ENCODE measurements at places on chromosomes 12 and 14.

GRCh38 chr12:23726646-23727045 lies 222.8 kb downstream of the SOX5 start:
- DNase-seq = no peak

DNA sequence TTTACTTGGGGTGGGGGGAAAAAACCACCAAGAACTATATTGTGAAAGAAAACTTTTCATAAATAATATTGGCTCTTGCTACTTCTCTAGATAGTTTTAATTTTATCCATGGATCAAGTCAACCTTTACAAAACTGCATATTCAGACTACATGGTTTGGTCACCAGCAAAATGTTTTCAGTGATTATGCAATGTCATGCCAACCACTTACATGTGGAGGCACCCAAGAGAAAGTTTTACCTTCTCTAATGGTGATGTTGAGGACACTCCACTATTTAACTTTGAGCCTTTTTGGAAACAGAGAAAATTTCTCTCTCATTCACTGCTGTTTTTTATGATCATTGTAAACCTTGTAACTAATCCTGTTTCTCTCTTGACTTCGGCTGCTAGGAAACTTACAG lies 21.6 kb downstream of the PLCZ1 start:
- no peak for DNase-seq

GRCh38 chr14:50970886-50971781 lies 26.9 kb upstream of the PYGL start:
- DNase-seq = no peak

GRCh38 chr12:104752016-104752415 lies 206.1 kb downstream of the SLC41A2 start:
- no peak for DNase-seq

DNA sequence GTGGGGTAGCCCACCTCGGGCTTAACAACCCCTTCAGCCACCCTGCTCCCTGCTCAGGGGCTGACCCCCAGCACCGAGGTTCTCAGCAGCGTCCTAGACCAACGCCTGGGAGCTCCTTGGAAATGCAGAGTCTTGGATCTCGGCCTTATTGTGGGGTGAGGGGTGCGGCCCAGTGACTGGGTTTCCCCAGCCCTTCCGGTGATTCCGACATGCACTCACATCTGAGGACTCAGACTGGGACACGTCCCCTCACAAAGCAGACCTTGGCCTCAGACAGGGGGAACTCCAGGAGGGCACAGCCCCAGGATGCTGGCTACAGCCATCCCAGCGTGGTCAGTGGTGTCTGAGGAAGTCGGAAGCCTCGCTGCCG lies 117.7 kb downstream of the RFLNA start:
- DNase-seq = no peak

DNA sequence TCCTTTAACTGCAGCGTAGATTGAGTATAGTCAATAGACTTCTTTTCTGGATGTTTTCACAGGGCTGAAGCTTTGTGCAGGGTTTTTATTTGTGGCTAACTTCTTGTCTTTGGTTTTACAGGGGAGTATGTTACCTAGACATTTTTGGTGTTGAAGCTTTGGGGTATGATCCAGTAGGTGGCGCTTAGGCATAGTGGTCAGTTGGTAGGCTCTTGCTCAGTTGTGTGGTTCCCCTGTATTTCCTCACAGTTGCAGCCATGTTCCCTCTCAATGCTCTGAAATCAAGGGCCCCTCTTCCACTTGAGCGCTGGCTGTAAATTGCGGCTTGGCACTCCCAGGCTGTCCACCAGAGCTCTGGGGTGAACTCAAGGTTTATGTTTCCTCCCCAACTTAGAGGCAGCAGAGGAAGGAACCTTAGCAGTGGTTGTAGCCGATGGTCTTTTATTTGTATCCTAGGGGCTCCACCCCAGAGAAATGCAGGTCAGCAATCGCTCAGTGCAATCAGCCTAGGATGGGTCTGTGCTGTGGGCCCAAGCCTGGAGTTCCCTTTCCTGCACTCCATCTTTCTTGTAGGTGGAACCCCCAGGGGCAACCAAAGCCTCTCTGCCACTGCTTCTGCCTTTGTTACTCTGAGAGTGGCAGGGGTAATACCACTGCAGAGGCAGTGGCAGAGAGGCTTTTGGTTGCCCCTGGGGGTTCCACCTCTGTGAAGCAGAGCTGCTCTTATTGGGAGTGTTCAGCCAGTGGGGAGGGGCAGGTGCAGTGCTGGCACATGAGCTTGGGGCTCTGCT lies 55.1 kb downstream of the CMAS start:
- no peak for DNase-seq

DNA sequence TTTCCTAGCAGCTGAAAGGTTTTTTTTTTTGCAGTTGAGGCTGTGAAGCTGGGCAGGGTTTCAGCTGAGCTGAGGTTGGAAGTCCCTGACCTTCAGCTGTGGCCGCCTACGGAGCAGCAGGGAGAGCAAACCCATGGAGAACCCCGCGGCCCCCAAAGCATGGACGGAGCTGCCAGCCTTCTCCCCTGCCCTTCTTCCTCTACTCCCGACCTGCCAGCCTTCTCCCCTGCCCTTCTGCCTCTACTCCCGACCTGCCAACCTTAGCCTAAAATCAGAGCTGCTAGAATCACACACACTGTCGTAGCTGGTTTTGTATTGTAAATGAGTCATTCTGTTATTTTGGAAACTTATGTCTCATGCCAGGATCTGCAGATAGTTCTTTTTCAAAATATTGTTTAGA lies 74.6 kb downstream of the PPP2R5C start:
- no peak for DNase-seq

- no peak for DNase-seq
Observed at GRCh38 chr12:75754698-75755097, 243.3 kb upstream of the KRR1 start.

DNA sequence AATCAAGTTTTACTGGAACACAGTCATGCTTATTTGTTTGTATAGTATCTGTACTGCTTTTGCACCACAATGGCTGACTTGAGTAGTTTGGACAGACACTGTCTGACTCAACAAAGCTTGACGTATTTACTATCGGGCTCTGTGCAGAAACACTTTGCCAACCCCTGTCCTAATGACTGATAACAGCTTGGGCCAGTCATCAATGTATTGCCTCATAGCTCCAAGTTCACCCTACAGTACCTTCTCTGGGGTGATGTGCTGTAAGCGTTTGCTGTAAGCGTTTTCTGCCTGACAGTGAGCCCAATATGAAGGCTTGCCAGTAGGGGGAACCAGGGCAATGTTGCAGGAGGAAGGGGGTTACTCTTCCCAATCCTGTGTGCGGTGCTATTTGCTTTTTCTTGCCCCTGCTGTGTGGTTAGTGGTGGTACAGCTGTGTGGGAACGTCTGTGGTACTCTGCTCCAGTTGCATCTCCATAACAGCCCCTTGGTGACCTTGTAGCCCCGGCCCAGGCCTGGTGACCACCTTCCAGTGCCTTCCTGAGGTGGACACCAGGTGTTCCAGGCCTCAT lies 5.4 kb upstream of the CCDC177 start:
- no peak for DNase-seq

- DNase-seq = no peak
Observed at GRCh38 chr12:49225576-49226166, 36.8 kb upstream of the TUBA1A start.

DNA sequence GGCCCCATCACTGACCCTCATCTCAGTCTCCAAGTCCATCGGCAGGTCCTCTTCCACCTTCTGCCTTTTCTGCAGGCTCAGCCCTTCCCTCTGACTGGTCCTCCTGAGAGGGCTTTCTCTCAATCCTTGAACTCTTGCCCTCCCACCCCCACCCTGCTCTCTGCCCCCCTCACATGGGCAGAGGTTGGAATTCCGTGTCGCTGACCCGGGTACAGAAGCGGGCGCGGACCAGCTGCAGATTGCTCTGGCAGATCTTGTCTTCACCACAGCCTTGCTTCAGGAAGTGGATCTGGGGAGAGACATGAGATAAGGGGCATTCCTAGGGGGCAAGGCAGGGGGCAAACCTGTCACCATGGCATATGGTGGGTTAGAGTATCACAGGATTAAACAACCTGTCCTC lies 12.4 kb downstream of the ITGA7 start:
- DNase-seq = no peak

- no peak for DNase-seq
Observed at GRCh38 chr12:117820216-117820907, 148.4 kb downstream of the KSR2 start.

DNA sequence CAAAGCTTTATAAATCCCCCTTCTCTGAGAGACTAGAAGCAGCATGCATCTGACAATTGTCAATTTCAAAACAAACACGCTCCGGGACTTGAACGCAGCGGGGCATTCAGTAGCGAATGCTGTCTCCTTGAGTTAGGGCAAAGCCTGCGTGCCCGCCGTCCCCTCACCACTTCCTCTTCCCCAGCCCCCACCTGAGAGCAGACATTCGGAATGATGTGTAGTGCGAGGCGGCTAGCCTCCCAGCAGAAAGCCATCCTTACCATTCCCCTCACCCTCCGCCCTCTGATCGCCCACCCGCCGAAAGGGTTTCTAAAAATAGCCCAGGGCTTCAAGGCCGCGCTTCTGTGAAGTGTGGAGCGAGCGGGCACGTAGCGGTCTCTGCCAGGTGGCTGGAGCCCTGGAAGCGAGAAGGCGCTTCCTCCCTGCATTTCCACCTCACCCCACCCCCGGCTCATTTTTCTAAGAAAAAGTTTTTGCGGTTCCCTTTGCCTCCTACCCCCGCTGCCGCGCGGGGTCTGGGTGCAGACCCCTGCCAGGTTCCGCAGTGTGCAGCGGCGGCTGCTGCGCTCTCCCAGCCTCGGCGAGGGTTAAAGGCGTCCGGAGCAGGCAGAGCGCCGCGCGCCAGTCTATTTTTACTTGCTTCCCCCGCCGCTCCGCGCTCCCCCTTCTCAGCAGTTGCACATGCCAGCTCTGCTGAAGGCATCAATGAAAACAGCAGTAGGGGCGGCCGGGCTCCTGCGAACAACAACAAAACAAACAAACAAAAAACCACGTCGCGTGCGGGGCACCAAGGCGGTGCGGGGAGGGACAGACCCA lies 2.2 kb downstream of the PRMT8 start:
- DNase-seq = no peak

DNA sequence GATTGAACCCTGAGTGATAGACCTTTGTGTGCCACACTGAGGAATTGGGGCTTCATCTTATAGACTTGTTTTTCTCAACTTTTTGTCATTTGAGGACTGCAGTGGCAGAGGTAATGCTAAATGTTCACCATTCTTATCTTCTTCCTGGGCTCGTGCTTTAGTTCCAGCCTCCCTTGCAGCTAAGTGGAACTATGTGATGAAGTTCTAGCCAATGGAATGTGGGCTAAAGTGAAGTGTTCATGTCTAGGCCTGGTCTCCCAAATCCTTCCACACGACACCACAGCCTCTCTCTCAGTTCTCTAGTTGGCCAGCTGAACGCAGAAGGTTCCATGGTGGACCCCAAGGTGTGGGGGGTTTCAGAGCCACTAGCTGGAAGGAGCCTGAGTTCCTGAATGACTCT lies 42.4 kb upstream of the CCDC63 start:
- no peak for DNase-seq

DNA sequence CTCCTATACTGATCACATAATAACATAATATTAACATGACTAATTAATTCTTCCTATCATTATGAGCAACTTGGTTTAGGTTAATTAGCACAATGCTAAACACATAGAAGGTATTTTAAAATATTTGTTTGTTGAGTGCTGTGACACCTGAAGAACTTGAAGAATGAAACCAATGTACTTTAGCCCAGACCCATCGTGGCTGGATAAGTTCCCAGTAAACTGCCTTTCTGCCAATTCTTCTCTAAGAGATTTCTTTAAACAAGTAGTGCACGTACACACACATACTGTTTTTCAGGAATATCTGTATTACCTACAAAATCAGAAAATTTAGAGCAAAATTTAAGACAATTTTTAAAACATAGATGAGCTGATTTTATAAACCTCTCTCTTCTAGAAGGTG lies 207.4 kb upstream of the SSTR1 start:
- no peak for DNase-seq

- no peak for DNase-seq
Observed at GRCh38 chr14:76117789-76118484, 33.8 kb upstream of the GPATCH2L start.

DNA sequence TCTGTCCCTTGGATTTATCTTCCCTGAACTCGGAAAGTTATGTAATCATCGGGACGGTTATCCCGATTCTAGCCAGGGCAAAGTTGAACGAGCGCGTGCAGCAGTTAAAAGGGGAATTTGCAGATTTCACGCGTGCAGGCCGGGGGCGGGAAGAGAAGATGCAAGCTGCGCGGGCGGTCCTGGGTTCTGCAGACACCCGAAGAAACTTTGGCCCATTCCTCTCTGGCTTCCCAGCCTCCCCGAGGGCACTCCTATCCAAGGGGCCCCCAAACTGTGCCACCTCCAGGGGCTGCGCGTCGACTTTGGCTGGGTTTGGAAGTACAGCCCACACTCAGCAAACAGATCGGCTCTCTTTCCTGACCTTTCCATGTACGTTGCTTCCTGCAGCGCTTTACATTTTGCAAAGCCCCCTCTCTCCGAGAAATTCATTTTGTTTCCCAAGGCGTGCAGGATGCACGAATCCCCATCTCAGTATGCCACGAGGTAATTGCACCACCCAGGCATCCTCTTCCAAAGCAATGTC lies 941 bp upstream of the PPP1CC start:
- DNase-seq = no peak

GRCh38 chr14:99065551-99065950 lies 206.4 kb downstream of the BCL11B start:
- no peak for DNase-seq

GRCh38 chr14:69287098-69288010 lies 27.4 kb downstream of the GALNT16 start:
- no peak for DNase-seq

- DNase-seq = no peak
Observed at GRCh38 chr12:12837813-12838153, 24.6 kb downstream of the DDX47 start.

DNA sequence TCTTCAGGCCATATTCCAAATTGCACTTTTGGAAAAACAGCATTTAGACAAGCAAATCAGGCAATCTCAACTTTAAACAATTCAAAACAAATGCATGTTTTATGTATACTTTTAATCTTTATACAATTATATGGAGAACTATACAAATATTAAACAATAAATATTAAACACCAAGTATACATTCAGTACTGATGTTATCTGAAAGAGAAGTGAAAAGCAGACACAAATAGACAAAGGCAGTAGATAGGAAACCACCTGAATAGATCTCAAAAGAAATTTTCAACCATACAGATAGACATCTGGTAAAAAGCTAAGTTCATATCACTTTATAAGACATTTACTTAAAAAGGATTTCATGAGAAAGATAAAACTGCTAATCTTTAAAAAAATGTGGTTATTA lies 65.2 kb downstream of the ZC3H14 start:
- DNase-seq = no peak

- no peak for DNase-seq
Observed at GRCh38 chr12:122226366-122227125, 694 bp upstream of the DIABLO start.

GRCh38 chr12:102300824-102301461 lies 103.3 kb upstream of the PMCH start:
- no peak for DNase-seq

DNA sequence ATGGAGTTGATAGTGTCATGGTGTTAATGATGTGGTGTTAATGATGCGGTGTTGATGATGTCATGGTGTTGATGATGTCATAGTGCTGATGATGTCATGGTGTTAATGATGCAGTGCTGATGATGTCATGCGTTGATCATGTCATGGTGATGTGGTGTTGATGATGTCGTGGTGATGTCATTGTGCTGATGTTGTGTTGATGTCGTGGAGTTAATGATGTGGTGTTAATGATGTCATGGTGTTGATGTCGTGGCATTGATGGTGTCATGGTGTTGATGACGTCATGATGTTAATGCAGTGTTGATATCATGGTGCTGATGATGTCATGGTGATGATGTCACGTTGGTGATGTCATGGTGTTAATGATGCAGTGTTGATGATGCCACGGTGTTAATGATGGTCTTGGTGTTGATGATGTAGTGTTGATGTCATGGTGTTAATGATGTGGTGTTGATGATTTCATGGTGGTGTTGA lies 49.1 kb upstream of the RIMBP2 start:
- no peak for DNase-seq

Measured in NCI-H1436 treated with DMSO at 0.1 percent for 48 hours (cell line).